ENCODE measurements at places on chromosomes 6 and 20.
A peak's percentile ranks its signal among the peaks of the same experiment; 100 is the strongest.

GRCh38 chr6:162849269-162849668 lies 121.5 kb downstream of the PACRG start:
- no peak for DNase-seq

DNA sequence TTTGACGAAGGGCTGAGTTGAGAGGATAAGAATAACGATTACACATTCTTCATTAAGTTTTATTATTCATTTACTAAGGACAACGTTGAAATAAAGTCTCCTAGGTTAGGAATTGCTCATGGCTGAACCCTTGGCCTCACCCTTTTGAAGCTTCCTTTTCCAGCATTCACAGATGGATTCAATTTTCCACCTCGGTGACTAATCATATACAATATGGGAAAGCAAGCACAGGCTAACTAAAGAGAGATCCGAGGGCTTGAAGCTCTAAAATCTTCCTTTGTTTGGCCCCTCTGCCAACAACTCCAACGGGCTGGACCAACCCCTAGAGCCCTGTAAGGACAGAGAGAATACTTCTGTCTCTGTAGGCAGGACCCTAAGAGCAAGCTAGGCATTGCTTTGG lies 159.5 kb downstream of the SOD2 start:
- no peak for DNase-seq

DNA sequence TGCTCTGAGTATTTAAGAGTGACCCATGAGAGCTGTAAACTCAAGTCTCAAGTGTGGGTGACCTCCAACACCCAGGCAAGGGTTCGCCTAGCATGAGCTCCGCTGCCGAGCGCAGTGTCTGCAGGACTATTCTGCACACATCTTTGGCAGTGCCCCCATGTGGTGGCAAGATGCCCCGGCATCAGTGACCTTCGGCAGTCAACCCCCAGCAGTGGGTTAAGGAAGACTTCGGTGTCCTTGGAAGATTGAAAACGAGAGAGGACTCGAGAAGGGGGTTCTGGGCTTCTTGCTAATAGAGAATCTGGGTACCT lies 43.1 kb downstream of the RBM38 start:
- DNase-seq, result no peak

DNA sequence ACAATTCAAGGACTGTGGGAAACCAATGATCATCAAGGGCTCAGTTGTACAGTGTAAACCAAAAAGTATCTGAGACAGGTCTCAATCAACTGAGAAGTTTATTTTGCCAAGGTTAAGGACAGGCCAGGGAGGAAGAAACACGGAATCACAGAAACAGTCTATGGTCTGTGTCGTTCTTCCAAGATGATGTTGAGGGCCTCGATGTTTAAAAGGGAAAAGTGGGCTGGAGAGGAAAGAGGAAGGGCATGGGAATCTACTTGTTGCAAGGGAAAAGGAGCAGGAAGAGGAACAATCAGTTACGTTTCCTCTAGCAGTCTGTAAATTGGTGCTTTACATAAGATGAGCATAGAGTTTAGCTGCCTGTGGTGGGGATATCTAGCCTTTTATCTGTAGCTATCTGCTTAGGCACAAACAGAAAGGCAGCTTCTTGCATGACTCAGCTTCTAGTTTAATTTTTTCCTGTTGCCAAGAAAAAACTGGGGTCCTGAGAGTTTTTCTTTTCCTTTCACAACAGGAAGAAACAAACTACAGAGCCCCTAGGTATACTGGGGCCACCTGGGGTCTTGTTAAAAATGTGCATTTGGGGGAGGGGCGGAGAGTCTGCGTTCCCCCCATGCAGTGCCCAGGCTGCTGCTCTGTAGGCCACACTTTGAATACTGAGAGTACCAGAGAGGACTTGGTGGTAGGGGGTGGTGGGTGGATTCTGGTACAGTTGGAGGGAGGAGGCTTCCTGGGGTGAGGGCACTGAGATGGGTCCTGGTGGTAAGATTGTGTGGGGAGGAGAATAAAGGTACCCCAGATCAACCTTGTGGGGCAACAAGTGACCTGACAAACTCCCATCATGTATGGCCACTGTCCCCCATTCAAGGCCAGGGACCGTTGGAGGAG lies 35.3 kb upstream of the EZR start:
- DNase-seq, result peak; percentile 57

- no peak for DNase-seq
Measured at GRCh38 chr6:112204350-112204706, 50.0 kb downstream of the LAMA4 start.

GRCh38 chr6:119739769-119740168 lies 390.2 kb upstream of the MAN1A1 start:
- DNase-seq, result no peak

GRCh38 chr20:6469695-6470094 lies 297.8 kb upstream of the BMP2 start:
- no peak for DNase-seq

GRCh38 chr6:7568021-7568420 lies 22.0 kb upstream of the SNRNP48 start:
- no peak for DNase-seq

DNA sequence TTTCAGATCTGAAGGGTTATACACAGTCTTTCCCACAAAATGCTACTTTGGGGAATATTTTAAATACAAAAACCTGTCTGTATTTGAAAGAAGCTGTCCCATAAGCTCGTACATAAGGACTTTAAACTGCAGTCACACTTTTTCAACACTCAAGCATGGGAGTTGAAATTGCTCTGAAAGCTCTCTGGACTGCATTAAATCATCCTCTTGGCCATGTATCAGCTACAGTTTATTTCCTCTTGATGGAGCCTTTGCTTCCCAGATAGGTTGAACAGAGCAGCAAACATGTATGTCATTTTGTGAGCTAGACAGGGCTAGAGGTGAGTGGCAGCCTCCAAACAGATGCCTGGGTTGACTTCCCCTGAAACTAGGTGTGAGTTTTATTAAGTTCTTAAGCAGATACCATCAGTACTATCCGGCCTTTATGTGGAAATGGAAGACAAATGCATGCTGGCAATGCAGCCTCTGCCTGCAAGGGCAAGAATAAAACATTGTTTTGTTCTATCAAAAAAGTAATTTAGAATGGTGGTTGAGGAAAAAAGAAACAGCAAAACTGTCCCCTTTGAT lies 105.9 kb upstream of the ENPP5 start:
- no peak for DNase-seq

- no peak for DNase-seq
Measured at GRCh38 chr20:731891-732560, 36.3 kb downstream of the SLC52A3 start.

GRCh38 chr6:48109944-48110343 lies 1.1 kb downstream of the PTCHD4 start:
- DNase-seq, result no peak

DNA sequence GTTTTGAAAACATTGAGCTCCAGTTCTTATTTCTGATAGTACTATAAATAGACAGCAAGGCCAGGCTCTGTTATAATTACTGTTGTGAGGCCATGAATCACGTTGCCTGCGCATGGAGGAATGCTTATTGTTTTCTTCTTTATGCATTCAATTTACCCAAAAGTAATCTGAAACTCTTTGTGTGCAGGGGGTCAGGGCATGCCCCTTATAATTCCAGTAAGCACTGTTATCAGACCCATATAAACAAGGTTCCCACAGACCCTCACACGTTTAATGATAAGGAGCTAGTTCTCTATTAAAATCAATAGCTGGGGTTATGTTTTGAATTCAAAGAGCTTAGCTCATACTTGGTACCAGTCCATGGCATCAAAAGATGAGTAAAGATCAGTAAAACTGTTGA lies 174.8 kb upstream of the ARG1 start:
- no peak for DNase-seq

DNA sequence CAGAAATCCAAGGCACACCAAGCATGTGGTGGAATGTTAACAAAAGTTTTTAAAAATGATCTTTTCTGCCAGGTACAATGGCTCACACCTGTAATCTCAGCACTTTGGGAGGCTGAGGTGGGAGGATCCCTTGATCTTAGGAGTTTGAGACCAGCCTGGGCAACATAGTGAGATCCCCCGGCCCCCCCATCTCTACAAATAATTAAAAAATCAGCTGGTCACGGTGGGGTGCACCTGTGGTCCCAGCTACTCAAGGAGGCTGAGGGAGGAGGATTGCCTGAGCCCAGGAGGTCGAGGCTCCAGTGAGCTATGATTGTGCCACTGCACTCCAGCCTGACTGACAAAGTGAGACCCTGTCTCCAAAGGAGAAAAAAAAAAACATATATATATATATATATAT lies 8.0 kb downstream of the RIPK1 start:
- no peak for DNase-seq

GRCh38 chr20:25050501-25051350 lies 7.2 kb downstream of the ACSS1 start:
- no peak for DNase-seq

DNA sequence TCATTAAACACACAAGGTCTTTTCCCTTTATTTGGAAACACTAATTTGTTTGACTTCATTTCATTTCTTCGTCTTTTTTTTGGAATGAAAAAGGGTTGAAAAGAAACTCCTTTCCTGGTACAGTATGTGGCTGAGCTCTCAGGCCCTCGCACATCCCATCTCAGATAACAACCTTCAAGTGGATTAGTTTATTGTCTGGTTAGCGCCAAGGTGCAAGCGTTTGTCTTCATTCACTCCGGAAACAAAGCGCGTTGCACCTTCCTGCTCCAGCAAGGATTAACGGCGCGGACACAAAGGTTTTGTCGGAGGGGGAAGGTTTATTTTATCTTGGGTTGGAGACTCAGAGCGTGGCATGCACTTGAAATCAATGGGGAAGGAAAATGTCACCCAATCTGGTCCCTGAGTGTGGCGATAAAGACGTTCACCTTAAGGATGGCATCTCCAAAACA lies 5.3 kb upstream of the NKX2-2 start:
- no peak for DNase-seq

DNA sequence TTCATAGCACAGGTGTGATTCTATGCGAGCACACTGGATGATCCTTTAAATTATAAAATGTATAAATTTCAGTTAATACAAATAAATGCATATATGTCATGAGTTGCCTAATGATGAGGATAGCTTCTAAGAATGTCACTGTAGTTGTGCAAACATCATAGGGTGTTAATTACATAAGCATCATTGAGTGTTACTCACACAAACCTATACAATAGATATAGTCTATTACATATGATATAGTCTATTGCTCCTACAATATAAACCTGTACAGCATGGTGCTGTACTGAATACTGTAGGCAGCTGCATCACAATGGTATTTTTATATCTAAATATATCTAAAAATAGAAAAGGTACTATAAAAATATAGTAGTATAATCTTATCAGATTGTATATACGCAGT lies 159.0 kb downstream of the PTPRK start:
- DNase-seq, result no peak

DNA sequence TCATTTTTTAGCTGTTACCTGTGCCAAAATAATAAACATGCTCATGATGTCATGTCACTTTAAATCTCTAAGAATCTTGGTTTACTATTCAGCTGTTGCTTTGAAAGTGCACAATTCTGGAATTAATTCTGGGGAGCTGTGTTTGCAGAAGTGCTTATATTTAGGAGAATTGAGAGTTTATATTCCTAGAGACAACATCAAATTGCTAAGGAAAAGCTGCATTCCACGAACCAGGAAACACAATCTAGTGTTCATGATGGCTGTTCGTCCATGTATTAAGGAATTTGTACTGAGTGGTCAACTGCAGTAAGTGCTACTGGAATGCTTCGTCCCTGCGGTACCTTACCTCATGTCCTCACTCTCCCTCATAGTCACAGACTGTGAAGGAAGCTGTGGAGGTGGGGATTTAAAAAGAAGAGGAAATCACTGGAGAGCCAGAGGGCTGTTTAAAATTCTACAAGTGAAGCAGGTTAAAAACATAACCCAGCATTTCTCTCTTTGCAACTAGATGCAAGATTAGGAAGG lies 161.0 kb downstream of the TRMT11 start:
- DNase-seq, result no peak

- DNase-seq, result no peak
Measured at GRCh38 chr6:41443616-41444525, 102.3 kb upstream of the FOXP4 start.

- no peak for DNase-seq
Measured at GRCh38 chr20:9903048-9903655, 64.3 kb upstream of the PAK5 start.

- DNase-seq, result no peak
Measured at GRCh38 chr6:118683881-118684872, 32.8 kb upstream of the CEP85L start.

DNA sequence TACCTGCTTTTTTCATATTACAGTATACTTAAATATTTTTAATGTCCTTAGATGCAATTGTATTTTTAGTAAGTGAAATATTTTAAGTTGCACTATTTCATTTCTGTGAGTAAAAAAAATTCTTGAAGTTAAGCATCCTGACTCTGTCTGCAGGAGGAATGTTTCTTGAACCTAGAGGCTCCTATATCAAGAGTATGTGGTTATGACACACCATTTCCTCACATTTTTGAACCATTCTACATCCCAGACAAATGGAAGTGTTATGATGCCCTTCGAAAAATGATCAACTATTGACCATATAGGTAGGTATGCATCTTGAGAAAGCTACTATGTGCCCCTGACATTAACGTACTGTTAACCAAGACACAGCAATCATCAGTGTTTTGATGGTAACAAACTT lies 237.0 kb downstream of the BCKDHB start:
- DNase-seq, result no peak

DNA sequence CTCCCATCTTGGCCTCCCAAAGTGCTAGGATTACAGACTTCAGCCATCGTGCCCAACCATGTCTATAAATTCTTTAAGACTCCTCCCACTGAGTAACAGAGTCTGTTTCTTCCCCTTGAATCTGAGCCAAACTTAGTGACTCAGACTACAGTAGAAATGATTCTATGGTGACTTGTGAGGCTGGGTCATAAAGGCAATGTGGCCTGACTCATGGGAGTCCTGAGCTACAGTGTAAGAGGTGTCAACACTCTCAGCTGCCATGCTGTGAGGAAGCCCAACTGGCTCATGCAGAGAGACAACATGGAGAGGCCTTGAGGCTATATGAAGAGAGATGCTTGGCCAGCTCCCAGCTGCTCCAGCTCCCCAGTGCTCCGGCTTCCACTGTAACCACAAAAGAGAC lies 5.2 kb upstream of the NRSN2 start:
- peak; percentile 59 for DNase-seq

- peak; percentile 30 for DNase-seq
Measured at GRCh38 chr6:150641398-150642139, 41.9 kb downstream of the PLEKHG1 start.

DNA sequence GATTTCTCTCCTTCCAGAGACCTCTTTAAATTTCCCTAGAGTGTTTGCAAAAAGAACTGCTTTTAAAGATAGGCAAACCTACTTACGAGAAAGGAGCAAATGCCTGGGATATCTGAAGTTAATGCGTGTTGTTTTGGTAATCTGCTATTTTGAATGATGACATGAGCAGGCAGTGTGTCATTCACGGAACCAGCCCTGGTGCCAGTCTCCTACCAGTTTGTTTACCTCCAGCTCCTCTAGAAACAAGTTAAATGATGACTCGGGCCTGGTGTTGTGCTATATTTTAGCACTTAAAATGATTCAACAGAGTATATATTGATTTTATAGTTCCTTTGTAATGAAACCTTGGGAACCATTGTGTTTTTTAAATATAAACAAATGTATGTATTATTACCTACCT lies 41.1 kb upstream of the MAP3K4 start:
- DNase-seq, result no peak

Data from KBM-7 (cell line).